HFFc6 (cell line): ENCODE measurements at places on chromosomes 2 and 18.
A peak's percentile ranks its signal among the peaks of the same experiment; 100 is the strongest.

- no peak for DNase-seq
Observed at GRCh38 chr2:72051971-72052505, 95.6 kb downstream of the CYP26B1 start.

DNA sequence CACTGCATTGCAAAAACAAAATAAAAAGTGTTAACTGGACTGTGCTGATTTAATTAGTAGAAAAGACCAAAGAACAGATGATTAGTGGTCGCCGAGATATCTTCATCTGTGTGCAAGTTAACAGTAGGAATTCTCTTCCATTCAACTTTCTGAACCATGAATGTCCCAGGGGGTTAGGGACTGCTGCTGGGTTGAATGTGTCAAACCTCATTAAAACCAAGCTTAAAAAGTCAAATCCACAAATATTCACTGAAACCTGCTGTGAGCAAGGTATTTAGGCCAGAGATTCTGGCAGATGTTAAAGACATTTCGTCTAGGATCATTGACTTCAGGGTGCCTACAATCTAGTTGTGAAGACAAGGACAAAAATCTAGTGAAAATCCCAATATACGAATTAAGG, 58.7 kb downstream of the STPG4 start:
- no peak for DNase-seq

DNA sequence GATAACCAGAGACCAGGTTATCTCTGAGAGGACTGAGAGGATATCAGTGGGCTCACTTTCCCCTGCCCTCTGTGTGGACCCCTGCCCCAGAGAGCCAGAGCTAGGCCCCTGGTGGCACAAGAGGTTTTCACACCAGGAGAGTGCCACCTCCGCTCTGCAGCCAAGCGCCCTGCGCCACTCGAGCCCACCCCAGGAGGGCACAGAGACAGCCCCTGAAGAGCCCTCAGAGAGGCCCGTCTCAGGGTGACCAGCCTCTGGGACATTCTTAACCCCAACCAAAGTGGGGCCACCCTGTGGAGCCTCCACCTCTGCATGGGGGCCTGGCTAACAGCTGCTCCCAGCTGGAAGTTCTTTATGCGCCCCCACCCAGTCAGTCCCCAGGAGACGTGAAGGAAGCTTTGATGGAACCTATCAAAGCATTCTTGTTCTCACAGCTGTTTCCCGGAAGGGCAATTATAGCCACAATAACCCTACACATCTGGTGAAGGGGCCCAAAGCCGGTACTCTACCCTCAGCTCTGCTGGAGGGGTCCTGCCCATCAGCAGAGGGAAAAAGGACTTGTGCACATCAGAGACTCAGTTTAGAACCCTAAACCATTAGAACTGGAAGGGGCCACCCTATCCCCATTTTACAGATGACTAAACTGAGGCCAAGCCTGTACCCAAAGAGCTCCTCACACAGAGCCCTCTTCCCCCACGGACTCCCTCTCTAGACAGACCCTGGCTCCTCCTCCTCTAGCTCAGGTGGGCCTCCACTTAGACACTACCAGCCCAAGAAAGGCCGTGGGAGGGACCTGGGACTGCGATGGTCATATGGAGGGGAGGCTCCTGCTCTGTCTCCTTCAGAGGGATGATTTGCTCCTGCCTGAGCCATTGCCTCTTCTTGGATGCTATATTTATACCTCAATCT, 101.1 kb downstream of the ZFP36L2 start:
- DNase-seq = no peak

GRCh38 chr2:37350034-37350433, 5.6 kb downstream of the QPCT start:
- no peak for DNase-seq

GRCh38 chr2:102337481-102338386, 17.9 kb upstream of the IL18R1 start:
- no peak for DNase-seq

GRCh38 chr2:94986392-94986963, 39.0 kb upstream of the MAL start:
- DNase-seq = peak; percentile 62
